Hematopoietic multipotent progenitor cell treated with erythropoietin and hydrocortisone succinate and interleukin-3 and kit ligand, for 17 days (in vitro differentiated cells): ENCODE measurements at places on chromosomes 5 and 9.

DNA sequence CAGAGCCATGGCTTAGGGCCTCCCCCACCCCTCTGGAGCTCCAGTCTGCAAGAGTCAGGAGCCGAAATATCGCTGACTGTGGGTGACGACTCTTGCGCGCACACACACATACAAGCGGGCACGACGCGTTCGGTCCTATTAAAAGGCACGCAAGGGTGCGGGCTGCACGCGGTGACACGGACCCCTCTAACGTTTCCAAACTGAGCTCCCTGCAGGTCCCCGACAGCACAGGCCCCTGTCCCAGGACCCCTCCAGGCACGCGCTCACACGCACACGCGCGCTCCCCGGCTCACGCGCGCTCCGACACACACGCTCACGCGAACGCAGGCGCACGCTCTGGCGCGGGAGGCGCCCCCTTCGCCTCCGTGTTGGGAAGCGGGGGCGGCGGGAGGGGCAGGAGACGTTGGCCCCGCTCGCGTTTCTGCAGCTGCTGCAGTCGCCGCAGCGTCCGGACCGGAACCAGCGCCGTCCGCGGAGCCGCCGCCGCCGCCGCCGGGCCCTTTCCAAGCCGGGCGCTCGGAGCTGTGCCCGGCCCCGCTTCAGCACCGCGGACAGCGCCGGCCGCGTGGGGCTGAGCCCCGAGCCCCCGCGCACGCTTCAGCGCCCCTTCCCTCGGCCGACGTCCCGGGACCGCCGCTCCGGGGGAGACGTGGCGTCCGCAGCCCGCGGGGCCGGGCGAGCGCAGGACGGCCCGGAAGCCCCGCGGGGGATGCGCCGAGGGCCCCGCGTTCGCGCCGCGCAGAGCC is at the start of gene GRIN1:
TSS of gene GRIN1 (plus strand) at position 433 of the 746 bp plus-strand sequence. CDS start 333 bp downstream, outside the sequence.
- no peak for DNase-seq

DNA sequence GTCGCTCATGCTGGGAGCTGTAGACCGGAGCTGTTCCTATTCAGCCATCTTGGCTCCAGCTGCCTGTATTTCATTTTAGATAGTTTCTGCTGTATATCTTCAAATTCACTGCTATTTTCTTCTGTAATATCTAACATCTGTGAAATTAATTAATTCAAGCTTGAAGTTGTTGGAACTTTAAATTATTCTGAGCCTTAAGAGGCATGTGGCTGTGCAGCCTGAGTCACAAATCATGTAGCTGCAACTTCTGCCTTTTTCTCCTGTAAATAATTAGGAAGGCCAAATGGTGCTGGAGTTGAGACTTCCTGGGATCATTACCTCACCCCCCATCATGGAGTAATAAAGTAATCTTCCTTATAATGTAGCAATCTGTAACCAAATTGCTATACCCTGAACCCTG is 183.3 kb upstream of the PCSK5 start:
- DNase-seq, result no peak

DNA sequence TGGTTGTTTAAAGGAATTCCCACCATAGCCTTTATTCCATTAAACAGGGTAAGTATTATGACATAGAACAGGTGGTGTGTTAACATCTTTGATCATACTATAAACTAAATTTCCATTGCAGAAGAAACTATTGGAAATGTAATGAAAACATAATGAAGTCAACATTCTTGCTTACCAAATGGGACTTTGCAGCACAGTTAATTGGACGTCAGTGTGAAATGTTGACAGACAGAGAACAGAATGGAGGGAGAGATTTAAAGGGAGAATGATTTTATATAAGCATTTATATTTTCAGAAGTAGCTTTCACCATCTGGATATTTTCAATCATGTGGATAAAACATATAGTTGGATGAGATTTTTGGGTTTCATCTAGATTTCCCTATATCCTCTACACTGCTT is 311.3 kb downstream of the TUSC1 start:
- DNase-seq, result no peak

- DNase-seq, result no peak
Observed at GRCh38 chr9:89309608-89310474, 1.2 kb upstream of the CKS2 start.
